ENCODE measurements at places on chromosomes 1 and 21.

DNA sequence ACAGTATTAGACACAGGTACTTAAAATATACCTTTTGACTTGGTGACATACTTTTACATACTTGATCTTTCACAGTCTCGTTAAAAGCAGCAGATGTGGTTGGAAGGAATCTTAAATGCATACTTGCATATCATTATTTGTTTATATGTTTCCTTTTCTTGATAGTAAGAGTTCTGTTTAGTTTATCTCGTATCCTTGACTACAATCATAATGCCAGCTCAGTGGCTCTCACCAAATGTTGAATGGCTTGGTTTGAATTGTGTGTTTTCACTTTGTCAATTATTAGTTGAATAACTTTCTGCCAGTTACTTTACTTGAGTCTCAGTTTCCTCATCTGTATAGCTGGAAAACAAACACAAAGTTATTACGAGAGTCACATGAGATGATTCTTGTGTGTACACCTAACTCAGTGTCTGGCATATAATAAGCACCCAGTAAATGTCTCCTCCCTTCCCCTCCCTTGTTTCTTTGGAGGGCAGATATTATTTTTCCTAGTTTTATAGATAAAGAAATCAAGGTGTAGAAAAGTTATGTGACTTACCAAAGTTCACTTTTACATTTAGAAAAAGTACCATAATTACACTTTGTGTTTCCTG is 131.6 kb upstream of the IVNS1ABP start:
- DNase-seq, result peak; percentile 12

DNA sequence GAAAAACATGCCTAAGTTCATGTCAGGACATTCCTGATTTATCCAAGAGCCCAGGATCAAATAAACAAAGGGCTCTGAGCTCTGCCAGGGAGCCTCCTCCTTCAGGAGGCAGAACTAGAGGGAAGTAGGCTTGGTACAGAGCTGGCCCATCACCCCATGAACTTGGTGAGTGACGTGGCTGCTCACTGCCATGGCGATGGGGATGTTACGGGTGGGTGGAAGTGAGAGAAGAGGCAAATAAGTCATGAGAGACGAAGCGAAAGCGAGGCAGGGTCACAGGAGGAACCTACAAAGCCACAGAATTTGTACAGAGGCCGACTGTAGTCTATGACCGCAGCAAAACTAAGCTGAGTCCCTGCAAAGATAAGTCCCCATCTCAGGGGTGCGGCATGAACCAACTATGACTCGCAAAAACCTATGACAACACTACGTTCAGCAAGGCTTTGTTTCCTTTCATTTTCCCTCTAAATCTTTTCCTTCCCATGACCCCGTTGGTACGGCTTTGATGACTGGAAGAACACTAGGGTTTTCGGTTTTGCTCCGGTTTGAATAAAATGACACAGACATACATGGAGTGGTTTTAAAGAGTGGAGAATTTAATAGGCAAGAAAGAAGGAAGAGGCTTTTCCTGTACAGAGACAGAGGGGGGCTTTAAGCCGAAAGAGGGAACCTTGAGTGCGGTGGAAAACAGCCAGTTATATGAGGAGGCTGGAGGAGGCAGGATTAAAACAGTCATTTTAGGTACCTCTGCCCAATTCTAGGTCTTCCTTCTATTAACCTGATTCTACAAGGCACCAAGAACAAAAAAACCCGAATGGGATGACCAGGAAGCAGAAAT is 74.1 kb downstream of the CD46 start:
- DNase-seq, result no peak

GRCh38 chr1:104531990-104532389 is 782.3 kb downstream of the AMY1C start:
- no peak for DNase-seq

DNA sequence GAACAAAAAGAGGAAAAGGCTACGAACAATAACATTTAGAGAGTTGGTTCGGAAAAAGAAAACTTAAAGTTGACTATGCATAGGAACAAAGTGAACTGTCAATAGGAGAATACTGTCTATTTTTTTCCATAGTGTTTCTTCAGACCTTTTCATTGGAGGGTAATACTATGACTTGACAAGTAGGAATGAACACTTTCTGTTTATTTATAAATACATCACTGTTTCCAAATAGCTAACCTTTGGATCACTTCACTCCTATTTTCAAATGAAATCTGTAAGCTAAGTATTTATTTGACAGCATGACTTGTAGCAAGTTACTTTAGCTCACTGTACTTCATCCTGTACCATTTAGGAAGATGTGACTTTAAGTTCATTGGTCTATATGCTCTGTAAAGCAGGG is 221.3 kb downstream of the COL24A1 start:
- DNase-seq, result no peak

GRCh38 chr1:224338150-224338838 is 8.3 kb upstream of the NVL start:
- DNase-seq, result no peak

GRCh38 chr1:35461966-35462651 is 95.1 kb downstream of the KIAA0319L start:
- no peak for DNase-seq

DNA sequence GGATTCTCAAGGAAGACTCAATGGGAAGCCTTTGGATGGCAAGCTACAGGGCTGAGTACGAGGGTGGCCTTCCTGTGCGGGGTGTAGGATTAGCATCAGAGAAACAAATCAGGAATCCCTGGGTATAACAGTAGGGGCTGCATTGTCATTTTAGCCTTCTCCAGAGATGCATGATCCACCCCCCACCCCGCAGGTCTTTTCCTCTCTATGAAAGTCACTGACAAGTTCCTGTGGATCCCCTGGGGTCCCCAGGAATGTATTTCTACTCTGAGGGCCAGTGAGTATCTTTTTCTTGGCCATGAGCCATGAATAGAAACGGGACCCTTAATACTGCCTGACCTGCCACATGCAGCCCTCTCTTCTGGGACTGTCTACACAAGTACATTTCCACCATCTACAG is 473.0 kb upstream of the VAMP3 start:
- peak; percentile 52 for DNase-seq

DNA sequence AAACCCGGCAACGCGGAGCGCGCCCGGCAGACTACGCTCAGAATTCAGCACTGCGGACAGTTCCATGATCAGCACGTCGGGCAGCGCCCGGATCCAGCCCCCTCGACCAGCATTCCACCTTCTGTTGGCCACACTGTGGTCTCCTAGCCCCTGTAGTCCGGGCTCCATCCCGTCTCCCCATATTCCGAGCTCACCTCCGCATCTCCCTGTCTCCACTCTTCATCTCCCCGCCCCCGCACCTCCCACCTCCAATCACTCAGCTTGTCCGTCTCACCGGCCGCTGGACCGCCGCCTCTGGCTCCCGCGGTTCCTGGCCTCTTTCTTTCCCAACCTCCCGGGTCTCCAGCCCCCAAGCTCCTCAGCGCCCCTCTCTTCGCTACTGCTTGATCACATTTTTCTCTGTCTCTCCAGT is 500 bp downstream of the EPHA10 start:
- peak; percentile 47 for DNase-seq

DNA sequence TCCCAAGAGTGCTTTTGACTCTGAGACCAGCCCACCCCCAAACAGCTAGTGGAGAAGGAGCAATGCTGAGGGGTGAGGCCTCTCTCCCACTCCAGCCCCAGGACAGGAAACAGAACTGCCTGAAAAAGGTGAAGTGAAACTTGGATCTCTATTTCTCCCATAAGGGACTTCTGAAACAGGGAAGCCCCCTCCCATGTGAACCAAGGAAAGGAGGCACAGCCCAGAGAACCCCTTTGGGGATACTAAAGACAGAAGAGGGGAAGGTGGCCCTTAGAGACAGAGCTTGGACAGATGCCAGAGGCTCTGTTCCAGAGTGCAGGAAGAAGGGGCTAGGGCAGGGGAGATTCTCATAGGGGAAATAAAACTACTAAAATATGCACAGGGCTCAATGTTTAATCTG is 2.9 kb downstream of the TNFAIP8L2 start:
- no peak for DNase-seq

DNA sequence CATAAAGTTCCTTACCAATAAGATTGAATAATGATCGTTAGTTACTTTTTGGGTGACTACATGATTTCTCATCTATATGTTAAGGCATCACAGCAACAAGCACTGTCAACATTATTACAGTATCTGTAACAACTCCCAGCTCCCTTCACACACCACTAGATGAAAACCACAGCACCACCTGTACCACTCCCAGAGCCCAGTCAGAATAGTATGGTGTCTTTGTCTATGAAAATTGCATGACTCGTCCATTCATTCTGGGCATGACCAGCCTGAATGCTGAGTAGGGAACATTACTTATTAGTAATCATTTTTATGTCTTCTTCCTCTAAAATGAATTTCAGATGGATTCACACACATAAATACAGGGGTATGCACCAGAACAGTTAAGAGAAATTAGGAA is 7.0 kb downstream of the OLFML2B start:
- no peak for DNase-seq

DNA sequence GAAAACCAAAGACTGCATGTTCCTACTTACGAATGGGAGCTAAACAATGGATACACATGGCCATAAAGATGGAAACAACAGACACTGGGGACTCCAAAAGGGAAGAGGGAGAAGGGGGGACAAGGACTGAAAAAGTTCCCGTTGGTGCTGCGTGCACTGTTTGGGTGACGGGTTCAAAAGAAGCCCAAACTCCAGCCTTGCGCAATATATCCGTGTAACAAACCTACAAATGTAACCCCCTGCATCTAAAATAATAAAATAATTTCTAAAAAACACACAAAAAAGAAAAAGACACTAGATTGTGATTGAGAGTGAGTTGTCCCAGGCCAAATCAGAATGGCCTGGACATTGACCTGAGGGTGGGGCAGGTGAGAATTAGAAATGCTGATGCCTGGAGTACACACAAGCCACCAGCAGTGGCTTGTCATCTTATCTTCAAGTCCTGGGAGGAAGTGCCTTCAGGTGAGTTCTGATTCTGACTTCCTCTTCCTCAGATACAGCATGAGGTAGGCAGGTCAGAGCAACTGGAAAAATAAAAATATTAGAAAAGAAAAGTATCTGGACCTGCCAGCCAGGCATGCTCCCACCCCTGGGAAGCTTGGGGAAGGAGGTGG is 54.7 kb downstream of the SPATA46 start:
- DNase-seq, result no peak

Measured in fibroblast of skin of right biceps (primary cell).